ENCODE measurements at places on chromosomes 13 and 19.
A peak's percentile ranks its signal among the peaks of the same experiment; 100 is the strongest.

DNA sequence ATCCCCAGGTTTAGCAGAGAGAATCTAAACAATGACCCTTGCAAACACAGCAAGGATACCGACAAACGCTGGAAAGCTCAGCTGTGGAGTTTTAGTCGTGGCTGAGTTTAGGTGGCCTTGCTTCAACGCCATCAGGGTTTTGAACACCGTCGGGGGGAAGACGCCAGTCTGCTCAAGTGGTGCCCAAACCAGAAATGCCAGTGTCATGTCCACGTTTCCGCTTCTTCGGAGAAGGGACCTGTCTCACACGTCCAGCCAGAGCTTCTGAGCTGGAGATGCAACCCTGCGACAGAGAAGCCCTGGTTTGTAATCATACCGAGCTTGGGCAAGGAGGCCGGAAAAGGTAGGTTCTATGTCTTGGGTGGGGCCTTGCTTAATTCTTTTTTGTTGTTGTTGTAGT lies 42.6 kb upstream of the ATP11A start:
- DNase-seq: no peak

DNA sequence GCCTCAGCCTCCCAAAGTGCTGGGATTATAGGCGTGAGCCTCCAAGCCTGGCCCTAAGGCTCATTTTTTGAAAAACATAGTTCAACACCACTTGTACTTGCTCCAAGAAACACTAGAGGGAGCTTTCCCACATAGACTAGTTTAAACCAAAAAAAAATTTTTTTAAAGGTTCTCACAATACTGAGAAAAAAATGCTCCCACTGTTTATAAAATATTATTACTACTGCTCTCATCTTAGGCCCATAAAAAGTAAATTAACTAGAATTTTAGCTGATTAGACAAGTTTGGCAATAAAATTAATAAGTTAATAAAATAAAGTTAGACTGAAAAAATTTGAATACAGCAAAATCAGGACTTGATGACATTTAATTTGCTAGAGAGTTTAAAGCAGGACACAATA lies 109.5 kb downstream of the TBC1D4 start:
- DNase-seq: peak; percentile 47

DNA sequence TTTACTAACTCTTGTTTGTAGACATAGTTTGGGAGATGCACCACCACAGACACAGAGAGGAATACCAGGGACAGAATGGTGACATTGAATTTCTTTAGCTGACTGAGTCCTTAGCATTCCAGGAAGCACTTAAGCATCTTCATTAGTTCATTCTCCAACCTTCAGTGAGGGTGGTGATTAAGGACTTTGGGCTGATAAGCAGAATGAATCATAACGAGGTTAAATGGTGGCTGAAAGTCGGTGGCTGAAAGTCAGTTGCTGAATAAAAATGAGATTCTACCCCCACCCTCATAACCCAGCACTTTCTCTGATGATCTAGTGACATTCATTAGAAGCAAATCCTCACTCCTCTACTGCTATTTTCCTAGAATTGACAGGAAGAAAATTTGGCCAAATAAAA lies 10.6 kb downstream of the PCDH8 start:
- DNase-seq: no peak

GRCh38 chr13:109897988-109898624 lies 111.7 kb upstream of the IRS2 start:
- no peak for DNase-seq

GRCh38 chr19:37999309-38000213 lies 92.6 kb downstream of the SIPA1L3 start:
- DNase-seq: no peak

GRCh38 chr19:3547767-3548282 lies 8.9 kb downstream of the TEKTIP1 start:
- no peak for DNase-seq

DNA sequence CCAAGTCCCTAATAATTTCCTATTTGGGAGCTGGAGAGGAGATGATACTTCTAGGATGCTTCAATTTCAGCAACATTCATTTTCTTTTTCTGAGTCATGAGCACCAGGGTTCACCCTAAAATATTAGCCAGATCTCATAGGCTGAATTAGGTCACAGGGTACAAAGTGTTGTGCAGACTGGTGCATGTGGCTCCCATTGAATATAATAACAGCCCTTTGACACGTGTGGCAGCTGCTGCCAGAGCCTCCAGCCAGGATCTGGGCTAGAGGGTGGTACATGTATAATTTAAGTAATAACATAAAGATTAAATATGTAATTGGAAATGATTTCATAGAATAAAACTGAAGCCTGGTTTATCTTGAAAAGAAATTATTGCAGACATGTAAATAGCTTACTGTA lies 244.9 kb downstream of the ATP8A2 start:
- DNase-seq: no peak

DNA sequence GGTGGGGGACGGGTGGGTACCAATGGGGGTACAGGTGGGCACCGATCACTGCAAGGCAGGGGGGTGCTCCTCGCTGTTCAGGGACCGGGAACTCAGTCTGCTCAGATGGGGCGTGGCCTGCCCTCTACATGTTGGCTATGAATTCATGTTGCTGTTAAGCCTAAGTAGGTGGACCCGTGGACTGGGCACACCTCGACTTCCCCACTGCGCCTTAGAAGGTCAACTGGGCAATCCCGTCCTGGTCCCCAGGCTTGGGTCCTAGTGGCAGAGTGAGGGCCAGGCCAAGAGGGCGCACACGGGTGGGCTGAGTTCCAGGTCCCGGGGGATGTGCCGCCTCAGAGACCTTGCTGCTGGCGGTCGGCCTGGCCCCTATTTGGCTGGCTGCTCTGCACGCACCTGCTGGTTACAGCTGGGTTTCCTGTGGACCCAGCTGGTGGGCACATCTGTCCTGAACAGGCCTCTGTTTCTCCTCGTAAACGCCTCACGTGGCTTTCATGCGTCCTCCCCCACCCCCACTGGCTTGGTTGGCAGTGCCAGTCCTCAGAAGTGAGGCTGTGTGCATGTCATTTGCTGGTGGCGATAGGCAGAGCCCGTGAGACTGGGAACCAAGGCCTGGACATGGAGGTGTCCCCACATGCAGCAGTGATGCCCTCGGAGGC lies 13.5 kb upstream of the ZNF554 start:
- no peak for DNase-seq

- no peak for DNase-seq
Observed at GRCh38 chr19:39070888-39071287, 13.3 kb upstream of the ACP7 start.

DNA sequence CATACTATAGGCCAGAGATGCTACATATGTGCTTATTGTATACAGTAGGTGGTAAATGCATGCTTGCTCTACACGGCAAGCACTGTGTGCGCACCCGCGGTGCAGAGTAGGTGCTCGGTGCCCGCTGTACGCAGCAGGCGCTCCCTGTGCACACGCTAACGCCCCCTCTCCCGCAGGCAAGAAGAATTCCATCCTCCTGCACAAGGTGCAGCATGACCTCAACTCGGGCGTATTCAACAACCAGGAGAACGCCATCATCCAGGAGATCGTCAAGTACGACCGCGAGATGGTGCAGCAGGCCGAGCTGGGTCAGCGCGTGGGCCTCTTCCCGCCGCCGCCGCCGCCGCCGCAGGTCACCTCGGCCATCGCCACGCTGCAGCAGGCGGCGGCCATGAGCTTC lies 17.7 kb downstream of the POLRMT start:
- no peak for DNase-seq

GRCh38 chr13:30133996-30134395 lies 173.4 kb downstream of the KATNAL1 start:
- DNase-seq: no peak

DNA sequence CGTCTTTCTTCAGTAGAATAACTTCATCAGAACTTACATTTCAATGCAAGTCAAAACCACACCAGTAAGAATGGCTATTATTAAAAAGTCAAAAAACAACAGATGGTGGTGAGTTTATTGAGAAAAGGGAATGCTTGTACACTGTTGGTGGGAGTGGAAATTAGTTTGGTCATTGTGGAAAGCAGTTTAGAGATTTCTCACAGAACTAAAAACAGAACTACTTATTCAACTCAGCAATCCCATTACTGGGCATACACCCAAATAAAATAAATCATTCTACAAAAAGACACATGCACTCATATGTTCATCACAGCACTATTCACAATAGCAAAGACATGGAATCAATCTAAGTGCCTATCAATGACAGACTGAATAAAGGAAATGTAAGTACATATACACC lies 231.2 kb downstream of the NHLRC3 start:
- DNase-seq: no peak

GRCh38 chr19:43667876-43668405 lies 2.0 kb downstream of the PLAUR start:
- no peak for DNase-seq

- DNase-seq: no peak
Observed at GRCh38 chr19:54376610-54377285, 12.0 kb upstream of the LAIR1 start.

GRCh38 chr13:101828119-101828518 lies 375.6 kb downstream of the ITGBL1 start:
- no peak for DNase-seq

DNA sequence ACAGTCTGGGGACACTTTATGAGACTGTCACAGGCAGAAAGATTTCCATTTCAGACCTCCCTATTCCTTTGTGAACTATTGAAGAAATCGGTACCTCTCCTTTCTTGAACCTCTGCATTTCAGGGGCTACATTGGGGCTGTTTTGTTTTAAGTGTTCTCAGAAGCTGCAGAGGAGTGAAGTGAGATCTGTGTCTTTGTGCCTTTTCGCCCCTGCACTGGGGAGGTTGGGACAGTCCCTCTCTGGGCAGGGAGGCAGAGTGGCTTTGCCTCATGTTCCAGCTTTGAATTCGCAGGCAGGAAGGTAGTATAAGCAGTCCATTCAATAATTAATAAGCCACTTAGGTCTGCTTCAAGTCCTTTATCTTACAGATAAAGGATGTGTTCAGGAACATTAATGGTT lies 9.5 kb upstream of the AMER2 start:
- DNase-seq: no peak

- DNase-seq: no peak
Observed at GRCh38 chr19:43315851-43316250, 37.6 kb upstream of the CD177 start.

GRCh38 chr13:84896128-84896527 lies 903.1 kb downstream of the SLITRK6 start:
- DNase-seq: peak; percentile 82

GRCh38 chr19:485077-485476 lies 11.2 kb upstream of the MADCAM1 start:
- DNase-seq: no peak

DNA sequence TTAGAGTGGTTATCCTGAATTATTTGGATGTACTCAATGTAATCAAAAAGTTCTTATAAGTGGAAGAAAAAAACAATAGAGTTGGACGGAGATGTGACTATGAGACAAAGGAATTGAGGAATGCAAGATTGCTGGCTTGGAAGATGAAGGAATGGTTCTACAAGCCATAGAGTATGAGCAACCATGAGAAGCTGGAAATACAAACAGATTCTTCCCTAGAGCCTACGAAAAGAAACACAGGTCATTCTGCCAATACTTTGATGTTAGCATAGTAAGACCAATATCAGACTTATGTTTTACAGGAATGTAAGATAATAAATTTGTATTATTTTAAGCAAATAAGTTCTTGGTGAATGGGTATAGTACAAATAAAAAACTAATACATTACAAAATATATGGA lies 249.2 kb downstream of the DIAPH3 start:
- DNase-seq: no peak

DNA sequence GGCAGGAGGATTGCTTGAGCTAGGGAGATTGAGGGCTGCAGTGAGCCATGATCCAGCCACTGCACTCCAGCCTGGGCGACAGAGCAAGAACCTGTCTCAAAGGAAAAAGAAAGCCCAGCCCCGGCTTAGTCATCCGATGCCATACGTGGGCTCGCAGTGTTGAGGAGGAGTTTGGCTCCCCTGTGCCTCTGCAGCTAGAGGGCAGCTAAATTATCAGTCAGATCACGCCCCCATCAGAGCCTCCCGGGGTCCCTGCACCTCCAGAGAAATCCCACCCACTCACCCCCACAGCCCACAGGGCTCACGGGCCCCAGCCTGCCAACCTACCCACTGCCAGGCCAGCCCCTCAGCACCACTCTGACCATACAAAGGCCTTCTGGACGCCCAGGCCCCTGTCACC lies 27.6 kb downstream of the MAU2 start:
- DNase-seq: no peak

DNA sequence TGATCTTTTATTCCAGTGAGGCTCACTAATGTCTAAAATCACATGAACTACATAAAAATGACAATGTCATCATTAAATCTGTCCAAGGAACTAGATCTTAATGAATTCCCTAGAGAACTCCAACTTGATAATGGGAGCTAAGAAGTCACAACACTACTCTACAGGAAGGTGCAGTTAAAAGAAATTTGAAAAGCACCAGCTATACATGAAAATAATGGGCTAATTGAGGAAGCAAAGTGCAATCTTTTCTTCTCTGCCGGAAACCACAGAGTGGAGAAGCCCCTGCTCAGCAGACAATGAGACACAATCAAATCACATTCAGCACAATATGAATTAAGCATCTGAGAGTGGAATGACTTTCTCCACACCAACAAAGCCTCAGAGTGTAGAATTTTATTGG lies 261.7 kb downstream of the LHFPL6 start:
- peak; percentile 85 for DNase-seq

DNA sequence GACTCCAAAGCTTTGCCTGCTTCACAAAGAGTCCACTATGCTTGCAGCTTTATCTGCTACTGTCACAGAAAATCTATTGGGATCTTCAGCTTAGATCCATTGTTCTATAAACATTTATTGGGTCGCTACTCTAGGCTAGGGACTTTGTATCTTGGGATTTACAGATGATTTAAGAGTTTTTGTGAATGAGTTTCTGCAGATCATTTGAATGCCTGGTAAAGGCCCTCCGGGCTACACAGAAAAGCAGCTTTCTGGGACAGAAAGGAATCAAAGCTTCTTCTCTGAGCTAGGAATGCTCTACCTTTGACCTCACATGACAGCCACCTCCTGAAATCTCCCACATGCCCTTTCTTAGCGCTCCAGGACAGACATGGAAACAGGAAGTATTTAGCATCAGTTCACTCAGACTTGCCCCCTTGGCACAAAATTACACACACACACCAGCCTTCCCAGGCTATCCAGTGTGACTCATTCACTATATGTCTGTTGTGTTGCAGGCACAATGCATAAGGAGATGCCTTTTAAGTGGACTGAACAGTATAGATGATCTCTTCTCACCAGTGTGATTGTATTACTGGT lies 492.4 kb downstream of the DACH1 start:
- DNase-seq: no peak

- no peak for DNase-seq
Observed at GRCh38 chr19:48844472-48844871, 8.2 kb upstream of the HSD17B14 start.

All from SK-N-MC (cell line).